ENCODE measurements at places on chromosomes 11 and 22. TPM values are rescaled to one million over a fixed set of nuclear protein-coding genes. Genes with fewer than 3 reads are reported as not detected.

The NARS2 gene
- total RNA-seq, result 15.7 TPM

The TNRC6B gene
- total RNA-seq, result 13.1 TPM

The USP2 gene
- total RNA-seq, result 2.3 TPM

The MRPL23 gene
- 49.8 TPM for total RNA-seq

The ME3 gene
- 63.2 TPM for total RNA-seq

The CD6 gene
- total RNA-seq, result not detected

The RHOD gene
- total RNA-seq, result 13.4 TPM

The ASPHD2 gene
- 1.5 TPM for total RNA-seq

The SLC22A8 gene
- total RNA-seq, result not detected

The ZNHIT2 gene
- total RNA-seq, result 13.2 TPM

The TMPRSS13 gene
- not detected for total RNA-seq

The SLC29A2 gene
- total RNA-seq, result 0.17 TPM

DNA sequence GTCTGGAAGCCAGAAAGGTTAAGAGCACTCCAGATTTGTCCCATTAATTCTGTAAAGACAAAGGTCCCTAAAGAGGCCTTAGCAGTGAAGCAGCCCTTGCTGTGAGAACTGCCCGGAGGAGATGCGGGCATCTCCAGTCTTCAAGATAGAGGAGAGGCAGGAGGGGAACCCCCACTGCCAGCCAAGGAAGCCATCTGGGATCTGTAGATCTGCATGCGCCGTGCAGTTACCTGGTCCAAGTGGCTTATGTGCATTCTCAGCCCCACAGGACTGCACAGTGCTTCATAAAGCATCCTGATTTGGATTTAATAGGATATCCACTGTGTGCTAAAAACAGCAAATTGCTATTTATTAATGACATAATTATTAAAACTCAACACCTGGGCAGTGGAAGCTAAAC lies 834.6 kb downstream of the NTM start:
- no peak for DNase-seq

DNA sequence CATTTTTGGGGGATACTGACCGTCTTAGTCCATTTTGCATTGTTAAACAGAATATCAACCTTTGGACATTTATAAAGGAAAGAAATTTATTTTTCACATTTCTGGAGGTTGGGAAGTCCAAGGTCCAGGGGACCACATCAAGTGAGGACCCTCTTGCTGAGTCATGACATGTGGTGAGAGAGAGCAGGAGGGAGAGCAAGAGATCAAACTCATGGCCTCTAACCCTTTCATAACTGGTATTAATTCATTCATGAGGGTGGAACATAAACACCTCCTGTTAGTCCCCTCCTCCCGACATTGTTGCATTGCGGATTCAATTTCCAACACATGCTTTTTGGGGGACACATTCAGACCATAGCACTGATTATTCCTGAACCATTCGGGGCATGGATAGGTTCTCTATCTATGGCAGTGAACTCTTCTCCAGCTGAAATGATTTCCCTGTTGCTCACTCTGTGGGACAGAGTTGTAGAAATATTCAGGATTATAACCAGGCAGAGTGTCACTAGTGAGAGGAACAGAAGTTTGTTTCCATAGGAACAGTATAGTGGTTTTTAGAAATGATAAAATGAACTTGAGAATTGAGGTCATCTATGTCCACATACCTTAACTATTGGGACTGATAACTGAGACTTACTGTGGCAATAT lies 88.2 kb upstream of the OR9Q1 start:
- DNase-seq, result no peak

GRCh38 chr22:26086359-26086758 lies 82.9 kb upstream of the SEZ6L start:
- no peak for DNase-seq

DNA sequence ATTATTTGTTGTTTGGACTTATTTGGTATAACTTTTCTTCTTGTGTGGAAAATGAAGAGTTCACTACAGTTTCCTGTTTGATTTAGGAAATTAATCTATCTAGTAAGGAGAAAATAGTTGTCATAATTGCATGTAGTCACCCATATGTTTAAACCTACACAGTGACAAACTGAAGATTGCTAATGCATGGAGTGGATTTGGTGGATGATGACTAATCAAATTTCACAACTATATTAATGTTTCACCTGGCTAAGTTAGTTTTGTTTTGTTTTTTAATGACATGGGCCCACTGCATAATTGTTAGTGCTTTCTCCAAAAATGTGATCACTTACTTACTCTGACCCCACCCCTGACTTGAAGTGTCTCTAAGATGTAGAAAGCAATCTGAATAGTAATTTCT lies 170.6 kb downstream of the DYNC2H1 start:
- DNase-seq, result no peak

GRCh38 chr11:110850846-110851245 lies 138.6 kb upstream of the ARHGAP20 start:
- peak; percentile 75 for DNase-seq

- no peak for DNase-seq
Measured at GRCh38 chr11:81340225-81340624, 1393.4 kb downstream of the FAM181B start.

DNA sequence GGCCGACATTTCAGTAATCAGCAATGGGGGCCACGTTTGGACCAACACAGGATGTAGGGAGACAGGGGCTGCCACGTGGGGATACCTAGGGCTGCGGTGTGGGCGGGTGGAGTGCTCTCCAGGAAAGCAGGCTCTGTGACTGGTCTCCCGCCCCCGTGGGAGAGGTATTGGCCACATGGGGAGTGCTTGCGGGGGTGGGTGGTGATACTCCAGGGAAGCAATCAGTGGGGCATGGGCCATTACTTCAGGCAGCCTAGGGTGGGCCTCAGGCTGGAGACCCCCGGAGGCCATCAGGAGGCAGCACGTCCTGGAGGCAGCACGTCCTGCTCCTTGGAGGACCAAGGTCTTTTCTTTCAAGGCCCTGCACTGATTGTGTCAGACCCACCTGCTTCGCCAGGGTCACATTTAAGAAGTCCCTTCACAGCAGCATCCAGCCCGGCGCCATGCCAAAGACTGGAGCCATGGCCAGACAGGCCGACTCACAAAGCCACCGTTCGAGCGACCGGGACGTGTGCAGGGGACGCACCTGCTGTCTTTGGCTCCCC lies 3.0 kb upstream of the MUC2 start:
- no peak for DNase-seq

- DNase-seq, result no peak
Measured at GRCh38 chr11:120167659-120168058, 29.7 kb upstream of the TRIM29 start.

DNA sequence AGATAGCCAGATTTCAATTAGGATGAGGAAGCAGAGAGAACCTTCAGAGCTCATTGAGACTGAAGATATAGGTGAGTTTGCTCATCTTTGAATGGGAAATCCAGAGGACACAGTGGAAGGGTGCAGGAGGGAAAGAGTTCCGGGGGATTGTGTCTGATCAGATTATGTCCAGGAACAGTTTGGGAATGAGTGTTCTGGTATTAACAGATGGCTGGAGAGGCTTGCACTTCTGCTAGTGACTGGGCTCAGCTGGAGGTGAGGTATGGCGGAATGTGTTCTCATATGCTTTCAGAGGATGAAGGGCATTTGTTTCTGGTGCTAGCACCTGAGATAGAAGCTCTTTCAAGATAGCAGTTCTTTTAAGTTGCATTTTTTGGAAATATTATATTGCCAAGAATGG lies 27.6 kb downstream of the ALKBH3 start:
- DNase-seq, result no peak
